ENCODE measurements at places on chromosomes 7 and 10.

DNA sequence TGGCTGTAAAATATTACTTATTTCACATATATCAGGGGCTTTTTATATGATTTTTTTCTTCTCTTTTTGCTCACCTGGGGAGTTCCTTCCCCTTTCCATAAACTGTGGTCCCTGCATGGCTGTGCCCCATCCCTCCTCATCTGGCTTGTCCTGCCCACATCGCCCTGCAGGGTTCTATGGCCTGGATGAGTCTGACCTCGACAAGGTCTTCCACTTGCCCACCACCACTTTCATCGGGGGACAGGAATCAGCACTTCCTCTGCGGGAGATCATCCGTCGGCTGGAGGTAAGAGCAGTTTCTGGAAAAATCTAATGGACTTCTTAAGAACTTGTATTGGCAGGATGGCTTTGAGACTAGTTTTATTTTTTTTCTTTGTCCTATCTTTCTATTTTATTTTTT, 60.1 kb downstream of the OGDH start:
- DNase-seq, result no peak

- DNase-seq, result no peak
These were observed 2.2 kb downstream of the FASTK start for GRCh38 chr7:151078233-151079040.

- no peak for DNase-seq
These were observed 84.4 kb downstream of the LHPP start for GRCh38 chr10:124546055-124546369.

DNA sequence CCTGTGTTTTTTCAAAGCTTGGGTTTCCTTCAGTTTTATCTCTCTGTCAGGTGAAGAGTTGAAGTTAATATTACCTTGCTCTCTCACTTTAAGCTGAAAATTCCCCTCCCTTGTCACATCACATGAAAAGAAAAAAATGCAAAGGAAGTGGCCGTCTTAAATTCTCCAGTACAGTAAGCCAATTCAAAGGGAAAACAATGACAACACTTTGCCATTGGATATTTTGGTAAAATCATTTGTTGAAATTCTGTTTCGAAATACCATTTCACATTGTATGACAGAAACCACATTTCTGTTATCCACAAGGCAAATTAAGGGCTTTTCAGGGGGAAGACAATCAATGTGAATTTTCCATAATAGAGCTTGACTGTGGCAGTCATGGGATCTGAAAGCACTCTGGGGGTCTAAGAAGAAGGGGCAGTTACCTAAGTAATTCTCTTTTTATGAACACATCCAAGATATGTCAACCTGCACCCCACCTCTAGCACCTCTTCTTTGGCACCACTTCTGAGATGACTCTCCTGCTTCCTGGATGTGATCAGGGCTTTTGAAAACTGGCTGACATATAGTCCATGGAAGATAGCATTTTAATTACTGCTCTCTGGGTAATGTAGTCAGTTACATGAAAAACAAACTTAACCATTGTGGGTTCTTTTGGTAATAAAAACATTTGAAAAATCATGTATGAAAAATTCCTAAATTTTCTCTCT, 63.8 kb downstream of the ENTPD1 start:
- DNase-seq, result no peak

DNA sequence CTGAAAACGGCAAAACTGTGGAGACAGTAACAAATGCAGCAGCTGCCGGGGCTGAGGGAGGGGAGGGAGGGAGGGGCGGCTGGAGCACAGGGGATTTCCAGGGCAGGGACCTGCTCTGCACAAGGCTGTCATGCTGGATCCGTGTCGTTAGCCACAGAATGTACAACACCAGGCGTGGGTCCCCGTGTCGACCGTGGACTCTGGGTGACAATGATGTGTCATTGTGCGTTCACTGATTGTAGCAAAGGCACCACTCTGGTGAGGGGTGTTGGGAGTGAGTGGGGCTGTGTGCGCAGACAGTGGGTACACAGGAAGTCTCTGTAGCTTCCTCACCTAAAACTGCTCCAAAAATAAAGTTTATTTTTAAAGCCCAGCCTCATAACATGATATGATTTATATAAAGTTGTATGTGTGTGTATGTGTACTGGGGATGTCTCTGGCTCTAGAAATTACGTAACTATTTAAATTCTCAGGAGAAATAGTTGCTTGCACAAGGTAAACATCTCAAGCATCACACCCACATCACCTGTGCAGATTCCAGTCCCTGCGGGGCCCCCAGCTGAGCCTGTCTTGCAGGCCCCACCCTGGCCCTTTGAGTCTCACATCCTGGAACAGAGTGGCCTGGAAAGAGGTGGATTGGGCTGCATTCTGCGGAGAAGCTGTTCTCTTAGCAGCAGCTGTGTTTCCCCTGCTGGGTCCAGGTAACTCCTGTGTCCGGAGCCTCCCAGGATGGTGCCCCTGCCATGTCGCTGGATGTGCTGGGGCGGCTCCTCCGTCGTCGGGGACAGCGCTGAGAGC, 135.7 kb downstream of the DYNC2I1 start:
- DNase-seq, result no peak

DNA sequence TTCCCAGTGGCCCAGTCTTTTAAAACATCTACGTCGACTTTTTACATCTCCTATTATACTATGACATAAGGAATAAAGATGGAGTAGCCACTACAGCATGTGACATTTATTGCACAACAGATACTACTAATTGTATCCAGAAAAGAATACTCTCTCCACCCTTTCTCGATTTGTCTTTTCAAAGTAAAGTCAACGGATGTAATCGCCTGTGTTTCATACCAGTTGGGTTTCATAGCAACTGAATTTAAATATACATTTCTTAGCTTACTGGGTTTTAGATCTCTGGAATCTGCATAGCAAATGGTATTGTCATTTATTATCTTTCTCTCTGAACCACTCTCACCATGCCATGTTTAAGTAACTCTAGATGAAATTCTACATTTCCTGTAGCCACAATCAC, 86.4 kb upstream of the TRIL start:
- DNase-seq, result peak; percentile 47

GRCh38 chr10:95833042-95833610, 74.6 kb upstream of the CC2D2B start:
- DNase-seq, result no peak

DNA sequence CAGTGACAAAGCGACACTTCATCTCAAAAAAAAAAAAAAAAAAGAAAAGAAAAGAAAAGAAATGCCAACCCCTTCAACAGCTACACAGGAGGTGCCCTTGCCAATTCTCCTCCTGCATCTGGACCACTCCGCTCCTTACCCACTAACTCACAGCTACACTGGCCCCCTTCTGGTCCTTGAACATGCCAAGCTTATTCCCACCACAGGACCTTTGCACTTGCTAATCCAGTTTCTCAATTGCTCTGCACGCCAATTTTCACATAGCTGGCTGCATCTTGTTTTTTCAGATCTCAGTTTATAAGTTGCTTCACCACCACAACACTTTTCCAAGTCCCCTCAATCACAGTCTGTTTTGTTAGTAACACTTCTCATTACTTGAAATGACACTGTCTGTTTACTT, 5.5 kb downstream of the PDAP1 start:
- DNase-seq, result no peak

DNA sequence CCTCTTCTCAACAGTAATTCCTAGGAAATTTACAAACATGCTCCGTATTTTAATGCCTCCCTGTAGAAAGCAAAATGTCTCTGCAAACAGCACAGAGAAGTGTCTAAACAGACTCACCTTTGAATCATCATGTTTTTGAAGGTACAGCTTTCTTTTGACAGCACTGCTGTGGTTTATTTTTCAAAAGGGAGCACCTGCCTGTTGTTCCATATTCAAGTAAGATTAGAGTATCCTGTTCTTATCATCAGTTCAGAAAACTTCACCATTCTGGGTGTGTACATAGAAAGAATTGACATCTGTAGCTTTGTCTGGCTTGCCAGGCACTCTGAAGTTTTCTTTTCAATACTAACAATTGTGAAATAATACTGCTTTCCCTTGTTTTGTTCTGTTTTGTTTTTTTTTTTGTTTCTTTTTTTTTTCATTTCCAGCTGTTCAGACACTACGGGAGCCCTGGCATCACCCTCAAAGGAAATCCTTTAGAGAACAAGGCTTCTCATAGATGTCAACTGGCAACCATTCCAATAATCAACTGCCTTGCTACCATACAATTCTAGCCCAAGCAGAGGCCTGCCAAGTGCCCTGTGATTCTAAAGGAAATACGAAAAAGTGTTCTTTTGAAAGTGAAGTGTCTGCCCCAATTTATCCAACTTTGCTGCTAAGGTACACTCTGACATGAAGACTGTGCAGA, 275.9 kb downstream of the PRPF18 start:
- no peak for DNase-seq

DNA sequence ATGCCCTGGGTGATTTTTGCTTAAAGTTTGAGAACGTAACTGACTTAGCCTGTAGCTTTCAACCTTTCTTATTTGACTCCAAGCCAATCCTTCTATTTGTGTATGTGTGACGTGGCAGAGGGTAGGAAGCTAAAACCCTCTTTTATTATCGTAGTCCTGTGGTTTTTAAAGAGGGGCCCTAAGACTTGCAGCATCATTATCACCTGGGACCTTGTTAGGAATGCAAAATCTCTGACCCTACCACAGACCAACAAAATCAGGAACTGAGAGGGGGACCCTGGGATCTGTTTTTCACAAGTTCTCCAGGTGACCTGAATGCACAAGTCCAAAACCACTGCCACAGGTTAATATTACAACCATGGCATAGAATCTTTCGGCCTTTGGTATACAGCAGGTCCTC, 80.1 kb downstream of the OSBPL3 start:
- DNase-seq, result no peak

GRCh38 chr10:112583236-112583939, 136.4 kb downstream of the VTI1A start:
- DNase-seq, result no peak

DNA sequence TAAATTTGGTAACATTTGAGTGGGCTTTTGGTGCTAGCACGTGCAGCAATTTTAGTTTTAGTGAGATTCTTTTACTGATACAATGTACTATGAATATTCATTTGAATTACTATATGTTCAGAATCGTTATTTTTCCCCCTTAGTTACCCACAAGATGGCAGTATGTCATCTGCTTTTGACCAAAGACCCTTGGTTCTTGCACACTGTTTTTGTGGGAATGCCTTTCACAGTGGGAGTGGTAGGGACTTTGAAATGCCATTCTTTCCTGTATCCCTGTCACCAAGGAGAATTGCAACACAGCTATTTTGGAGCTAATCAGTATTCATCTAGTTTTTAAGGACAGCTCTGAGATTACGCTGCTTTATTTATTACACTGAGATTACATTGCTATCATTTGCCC, 40.6 kb downstream of the SEC23IP start:
- peak; percentile 21 for DNase-seq

- DNase-seq, result peak; percentile 74
These were observed 221.1 kb downstream of the KCNMA1 start for GRCh38 chr10:77416311-77417135.
